AML-193 (cell line): ENCODE measurements at places on chromosomes 5 and 9.

DNA sequence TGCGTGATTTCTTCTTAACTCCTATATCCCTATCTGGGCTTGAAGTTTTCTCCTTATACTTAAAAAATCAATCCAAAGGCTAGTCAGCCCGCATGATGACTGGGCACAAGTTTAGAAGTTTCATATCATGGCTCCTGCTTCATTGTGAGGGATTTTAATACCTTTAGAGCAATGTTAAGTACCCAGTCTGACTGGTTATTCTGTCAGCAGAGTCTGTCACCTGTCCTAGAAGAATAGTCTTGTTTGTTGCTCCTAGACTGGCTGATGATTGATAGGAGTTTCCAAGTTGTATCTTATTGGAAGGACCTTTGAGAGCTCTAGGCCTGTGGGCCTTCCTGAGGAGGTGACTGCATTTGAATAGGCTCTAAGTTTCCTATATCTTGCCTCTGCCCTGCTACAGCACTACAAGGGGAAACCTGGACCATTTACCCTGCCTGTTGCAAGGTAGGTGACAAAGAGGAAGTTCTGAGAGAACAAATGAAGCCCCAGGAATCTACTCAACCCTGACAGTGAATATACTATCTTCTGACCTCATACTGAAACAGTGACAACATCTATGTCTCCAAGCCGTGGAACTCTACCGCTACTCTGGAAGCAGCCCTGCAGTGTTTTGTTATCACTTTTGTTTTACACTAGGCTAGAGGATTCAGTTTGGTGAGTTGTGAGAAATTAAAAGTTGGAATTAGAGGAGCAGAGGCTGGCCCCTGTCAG is 66.5 kb downstream of the F2RL2 start:
- DNase-seq, result no peak

DNA sequence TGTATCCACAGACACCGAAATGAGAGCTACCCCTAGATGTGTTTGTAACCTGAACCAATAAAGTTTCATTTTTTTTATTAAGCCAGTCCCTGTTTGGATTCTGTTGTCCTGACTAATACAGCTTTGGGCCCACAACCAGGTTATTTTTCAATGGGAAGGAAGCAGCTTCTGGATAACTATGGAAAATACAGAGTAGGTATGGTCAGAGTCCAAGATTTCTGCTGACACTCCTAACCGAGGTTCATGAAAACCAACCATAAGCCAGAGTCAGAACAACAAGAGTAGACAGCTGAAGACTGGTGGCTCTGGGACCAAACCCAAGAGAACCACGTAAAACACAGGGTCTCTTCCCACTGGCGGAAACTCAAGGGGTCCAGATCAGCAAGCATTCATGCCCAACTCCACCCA is 10.8 kb downstream of the KLF9 start:
- no peak for DNase-seq

DNA sequence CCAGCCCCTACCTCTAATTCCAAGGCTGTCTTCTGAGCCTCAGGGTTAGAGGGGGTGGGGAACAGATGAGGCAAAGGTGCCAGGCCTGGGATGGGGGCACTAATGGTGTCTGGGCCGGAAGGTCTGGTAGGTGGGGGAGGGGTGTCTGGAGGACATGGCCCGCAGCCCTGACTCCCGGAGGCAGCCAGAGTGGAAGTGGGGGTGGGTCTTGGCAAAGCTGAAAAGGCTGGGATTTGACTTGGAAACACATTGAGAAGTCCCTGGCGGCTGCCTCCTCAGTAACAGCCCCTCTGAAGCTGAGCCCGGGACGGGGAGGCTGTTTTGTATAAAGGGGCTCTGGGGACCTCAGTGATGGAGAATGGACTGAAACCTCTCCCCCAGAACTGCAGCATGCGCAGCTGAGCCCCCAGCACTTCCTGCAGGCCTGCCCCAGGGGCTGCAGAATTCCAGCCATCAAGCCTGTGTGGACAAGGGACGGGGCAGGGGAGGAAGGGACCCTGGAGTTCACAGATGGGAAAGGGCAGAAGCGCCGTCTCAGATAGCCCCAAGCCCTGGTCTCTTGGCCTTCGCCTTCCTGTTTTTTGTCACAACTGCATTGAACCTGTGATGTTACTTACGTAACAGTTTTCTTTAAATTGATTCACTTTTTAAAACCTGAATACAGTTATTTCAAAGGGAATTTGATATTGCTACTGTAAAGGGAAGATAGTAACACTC is 49.3 kb upstream of the SYNPO start:
- no peak for DNase-seq

GRCh38 chr5:163706053-163706771 is 200.8 kb downstream of the MAT2B start:
- DNase-seq, result no peak

DNA sequence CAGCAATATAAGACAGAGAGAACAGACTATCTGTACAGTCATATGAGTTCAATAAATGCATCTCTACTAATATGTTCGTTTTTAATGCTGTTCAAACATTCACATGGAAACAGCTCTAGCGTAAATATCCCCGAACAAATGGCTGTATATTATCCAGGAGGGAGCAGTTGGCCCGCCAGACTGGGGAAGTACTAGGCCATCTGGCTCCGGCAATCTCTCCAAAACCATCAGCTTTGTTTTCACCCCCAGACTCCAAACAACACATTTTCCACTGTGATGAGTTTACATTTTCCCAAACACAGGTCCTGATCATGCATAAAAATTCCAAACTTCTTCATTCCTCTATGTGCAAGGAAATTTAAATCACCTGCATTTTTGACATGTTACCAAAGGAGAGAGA is 8.7 kb downstream of the EBF1 start:
- DNase-seq, result no peak

- no peak for DNase-seq
These were observed 34.2 kb downstream of the MTAP start for GRCh38 chr9:21836437-21837161.
